Activated T-helper 17 cell treated with anti-CD3 and anti-CD28 coated beads, Interleukin-2, amount 50 U/mL, for 72 hours (primary cell): ENCODE measurements at places on chromosomes 13 and 19.
A peak's percentile ranks its signal among the peaks of the same experiment; 100 is the strongest.

DNA sequence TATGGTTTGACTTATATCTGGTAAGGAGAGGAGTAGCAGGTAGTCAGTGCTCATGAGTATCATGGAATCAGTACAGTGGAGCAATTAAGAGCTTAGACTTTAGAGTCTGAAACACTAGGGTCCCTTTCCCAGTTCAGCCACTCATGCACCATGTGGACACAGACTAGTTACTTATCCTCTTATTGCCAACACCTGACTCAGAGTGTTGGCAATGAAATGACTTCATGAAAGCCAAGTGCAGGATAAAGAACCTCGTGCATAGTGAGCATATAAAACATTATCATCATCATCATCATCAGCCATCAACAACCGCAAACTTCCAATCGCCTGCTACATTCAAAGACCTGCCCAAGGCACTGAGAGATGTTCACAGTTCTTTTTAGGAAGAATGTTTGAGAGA lies 164.2 kb downstream of the FOXO1 start:
- no peak for ATAC-seq

DNA sequence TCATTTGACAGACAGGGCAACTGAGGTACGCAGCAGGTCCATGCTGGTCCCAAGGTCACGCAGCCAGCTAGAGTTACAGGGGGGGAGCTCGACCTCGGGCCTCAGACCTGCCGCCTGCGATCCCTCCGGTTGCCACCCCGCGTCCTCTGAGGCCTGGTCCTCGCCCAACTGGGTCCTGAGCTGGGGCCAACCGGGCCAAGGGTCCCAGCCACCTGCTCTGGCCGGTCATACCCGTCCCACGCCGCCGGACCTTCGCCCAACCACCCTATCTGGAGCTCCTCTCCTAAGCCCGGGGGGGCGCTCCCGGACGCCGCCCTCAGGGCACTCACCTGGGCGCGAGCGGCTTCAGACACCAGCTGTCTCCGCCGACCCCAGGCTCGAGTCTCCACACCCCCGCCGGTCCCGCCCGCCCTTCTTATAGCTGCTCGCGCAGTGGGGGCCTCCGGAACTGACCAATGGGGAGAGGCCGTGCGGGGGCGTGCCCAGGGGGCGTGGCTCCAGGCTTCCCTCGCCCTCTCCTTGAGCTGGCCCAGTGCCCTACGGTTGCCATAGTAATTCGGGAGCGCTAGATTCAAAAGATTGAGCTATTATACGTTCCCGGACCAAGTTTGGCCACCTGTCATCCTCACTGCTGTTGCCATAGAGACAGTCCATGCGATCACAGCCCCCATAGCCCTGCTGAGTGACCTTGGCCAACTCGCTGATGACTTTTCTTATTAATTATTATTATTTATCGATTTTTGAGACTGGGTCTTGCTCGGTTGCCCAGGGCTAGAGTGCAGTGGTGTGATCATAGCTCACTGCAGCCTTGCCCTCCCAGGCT lies at the start of gene PLIN5:
Gene PLIN5 (minus strand): TSS at position 389 of the 823 bp plus-strand sequence. CDS start 1,150 bp downstream, outside the sequence.
- ATAC-seq: peak; percentile 29

DNA sequence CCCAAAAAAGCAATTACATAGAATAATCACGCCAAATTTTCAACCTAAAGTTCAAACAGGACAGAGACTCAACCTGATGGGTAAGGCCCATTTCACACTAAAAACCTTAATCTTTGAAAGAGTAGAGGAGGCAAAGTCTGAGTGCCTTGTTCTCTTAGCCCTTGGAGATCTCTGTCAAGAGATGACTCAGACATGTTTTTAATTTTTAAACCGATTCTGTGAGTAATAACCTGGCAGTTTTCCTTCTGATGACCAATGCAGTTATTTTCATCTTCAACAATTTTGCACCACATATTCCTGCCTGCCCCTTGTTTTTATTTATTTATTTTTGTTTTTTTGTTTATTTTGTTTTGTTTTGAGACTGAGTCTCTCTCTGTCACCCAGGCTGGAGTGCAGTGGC lies 11.5 kb upstream of the TNFSF9 start:
- peak; percentile 27 for ATAC-seq

DNA sequence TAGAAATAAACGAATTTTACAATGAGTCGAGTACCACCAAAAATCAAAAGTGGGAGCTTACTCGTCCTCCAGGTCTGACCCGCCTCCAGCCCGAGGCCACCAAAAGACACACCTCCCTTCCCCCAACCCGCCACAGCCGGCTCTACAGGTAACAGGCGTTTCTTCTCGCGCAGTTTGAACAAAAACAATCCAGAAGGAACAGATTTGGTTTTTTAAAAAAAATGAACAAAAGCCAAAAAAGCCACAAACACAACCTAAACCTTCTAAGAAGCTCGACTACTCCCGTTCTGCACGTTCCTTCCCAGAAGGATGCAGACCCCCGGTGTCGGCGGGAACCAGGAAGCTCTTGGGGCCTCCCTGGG lies 671 bp downstream of the ZDHHC20 start:
- peak; percentile 47 for ATAC-seq

DNA sequence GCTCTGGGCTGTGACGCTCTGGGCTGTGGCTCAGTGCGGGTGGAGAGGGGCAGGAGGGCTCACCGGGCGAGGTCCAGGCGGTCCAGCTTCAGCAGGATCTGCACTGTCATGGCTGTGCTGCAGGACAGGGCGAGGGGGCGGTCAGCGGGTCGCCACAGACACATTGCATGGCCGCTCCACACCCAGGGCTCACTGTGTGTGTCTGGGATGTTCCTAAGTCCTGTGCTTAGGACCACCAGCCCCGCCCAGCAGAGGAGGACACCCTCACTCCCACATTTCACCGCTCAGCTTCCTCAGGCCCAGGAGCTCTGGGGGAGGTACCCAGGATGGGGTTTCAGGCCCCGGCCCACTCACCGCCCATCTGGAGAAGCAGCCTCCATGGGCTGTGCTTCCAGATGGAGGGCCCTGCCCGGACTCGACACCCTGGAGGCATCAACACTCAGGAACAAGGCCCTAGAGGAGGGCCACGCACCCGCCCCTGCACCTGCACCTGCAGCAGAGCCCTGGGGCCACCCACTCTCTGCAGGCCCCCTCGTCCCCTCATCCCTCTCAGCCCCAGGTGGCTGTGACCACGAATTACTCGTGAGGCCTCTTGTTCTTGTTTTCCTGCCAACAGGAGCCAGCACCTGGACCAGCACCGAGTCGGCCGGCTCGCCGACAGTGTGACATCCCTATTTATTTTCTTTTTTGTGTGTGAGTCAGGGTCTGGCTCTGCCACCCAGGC lies 9.7 kb upstream of the CERS1 start:
- ATAC-seq: no peak

DNA sequence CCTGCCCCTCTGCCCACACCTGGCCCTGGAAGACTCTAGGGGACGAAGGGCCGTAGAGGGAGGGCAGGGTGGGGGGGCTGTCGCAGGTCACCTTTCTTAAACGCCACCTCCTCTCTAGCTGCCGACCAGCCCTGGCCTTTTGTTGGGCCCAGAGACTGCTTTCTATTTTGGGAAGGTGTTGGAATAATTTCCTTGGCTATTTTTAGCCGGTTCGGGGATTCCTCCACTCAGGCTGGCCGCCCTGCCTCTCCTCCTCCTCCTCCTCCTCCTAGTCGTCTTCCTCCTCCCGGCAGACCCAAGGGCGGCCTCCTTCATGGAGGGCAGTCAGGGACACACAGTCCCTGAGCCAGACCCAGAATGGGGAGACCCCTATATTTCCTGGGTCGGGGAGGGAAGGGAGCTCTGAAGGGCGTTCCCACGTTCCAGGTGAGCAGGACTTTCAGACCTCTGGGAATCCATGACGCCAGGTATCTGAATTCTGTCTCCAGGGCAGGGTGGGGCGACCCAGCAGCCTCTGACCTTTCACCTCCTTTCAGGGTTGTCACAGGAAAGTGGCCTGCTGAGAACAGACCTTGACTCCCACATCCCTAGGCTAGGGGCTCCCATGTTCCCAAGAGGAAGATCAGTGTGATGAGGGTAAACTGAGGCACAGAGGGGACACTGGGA lies 19.9 kb downstream of the GADD45B start:
- ATAC-seq: no peak

DNA sequence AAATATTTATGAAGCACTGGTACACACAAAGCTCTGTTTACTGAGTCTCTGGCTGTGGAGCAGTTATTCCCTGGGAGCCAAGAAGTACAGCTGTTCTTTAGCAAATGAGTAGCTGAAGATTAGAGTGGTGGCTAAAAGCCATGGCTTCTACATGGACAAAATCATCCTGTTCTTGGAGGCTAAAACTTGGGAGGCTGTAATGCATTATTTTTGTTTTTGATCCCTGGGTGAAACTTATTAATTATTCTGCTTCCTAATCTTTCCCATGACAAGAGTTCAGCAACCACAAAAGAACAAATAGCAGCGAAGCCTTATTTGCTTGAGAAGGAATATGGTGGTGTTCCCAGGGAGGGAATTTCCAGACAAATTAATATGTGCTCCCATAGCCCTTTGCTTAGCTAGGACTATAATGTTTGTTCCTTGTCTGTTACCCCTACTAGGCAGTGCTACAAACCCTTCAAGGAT lies 109.5 kb downstream of the DCT start:
- no peak for ATAC-seq

DNA sequence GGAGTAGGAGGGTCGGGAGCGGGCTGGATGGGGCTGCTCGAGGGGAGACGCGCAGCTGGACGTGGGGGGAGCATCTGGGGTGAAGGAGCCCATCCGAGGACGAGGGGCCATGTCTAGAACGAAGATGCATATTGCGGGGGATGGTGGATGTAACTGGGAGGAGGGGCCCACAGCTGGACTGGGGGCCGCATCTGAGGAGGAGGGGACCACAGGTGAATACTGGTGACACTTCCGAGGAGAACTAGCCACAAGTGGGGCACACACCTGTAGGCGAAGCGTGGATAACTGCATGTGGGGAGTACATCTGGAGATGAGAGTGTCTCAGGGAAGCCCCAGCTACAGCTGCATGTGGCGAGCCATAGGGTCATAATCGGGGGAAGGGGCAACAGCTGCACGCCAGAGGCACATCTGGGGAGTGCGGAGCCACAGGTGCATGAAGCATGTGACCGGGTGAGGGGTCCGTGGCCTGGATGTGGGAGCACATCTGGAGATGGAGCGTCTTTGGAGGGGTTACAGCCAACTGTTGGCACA lies 402 bp downstream of the ZSWIM9 start:
- ATAC-seq: peak; percentile 2

DNA sequence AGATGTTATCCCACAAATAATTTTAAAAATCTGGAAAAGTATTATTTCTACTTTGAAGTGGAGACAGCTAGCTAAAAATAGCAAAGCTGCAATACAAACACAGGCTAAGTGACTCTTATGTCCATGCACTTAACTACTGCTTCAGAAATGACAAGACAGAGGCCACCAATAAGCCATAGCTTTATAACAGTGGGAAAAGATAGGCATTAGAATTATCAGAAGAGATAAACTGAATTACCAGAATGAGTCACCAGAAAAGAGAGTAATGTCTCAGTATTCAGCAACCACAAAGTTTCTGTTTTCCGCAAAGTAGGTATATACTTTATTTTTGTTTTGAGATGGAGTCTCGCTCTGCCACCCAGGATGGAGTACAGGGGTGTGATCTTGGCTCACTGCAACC lies 17.1 kb downstream of the CLN5 start:
- peak; percentile 92 for ATAC-seq

DNA sequence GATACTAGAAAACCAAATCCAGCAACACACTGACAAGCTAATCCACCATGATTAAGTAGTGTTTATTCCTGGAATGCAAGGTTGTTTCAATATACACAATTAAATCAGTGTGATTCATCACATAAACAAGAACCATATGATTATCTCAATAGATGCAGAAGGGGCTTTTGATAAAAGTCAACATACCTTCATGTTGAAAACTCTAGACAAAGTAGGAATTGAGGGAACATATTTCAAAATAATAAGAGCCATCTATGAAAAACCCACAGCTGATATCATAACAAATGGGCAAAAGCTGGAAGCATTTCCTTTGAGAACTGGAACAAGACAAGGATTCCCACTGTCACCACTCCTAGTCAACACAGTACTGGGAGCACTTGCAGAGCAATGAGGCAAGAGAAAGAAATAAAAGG lies 213.6 kb upstream of the CSNK1A1L start:
- ATAC-seq: no peak

- peak; percentile 82 for ATAC-seq
These were observed 127.6 kb upstream of the RFC3 start for GRCh38 chr13:33690354-33690753.

GRCh38 chr19:34066007-34066643 lies 106.2 kb upstream of the LSM14A start:
- no peak for ATAC-seq

GRCh38 chr13:86579662-86580061 lies 780.4 kb upstream of the SLITRK6 start:
- ATAC-seq: no peak

DNA sequence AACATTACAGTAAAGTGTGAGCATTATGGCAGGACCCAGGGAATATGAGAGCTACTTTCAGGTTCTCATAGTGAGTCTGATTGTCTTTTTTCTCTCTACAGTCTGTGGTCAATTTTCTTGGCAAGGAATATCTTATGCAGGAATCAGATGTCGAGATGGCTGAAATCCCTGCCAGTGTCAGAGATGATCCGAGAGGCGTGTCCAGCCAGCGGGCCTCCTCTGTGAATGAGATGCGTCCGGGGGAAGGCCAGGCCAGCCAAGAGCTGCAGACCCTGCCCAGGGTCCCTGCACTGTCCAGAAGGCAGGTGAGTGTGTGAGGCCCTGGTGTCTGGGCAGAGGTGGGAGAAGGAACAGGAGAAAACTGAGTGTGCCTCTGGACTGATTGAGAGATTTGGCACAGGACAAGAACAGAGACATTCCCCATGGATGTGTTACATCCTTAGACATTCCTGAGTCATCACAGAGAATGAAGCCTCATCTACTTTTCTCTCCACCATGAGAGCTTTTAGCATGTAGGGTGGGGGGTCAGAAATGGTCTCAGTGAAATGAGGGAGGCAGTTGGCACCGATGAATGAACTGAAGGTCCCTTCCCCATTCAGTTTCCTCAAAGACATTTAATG lies 27.3 kb upstream of the EDDM13 start:
- ATAC-seq: no peak

DNA sequence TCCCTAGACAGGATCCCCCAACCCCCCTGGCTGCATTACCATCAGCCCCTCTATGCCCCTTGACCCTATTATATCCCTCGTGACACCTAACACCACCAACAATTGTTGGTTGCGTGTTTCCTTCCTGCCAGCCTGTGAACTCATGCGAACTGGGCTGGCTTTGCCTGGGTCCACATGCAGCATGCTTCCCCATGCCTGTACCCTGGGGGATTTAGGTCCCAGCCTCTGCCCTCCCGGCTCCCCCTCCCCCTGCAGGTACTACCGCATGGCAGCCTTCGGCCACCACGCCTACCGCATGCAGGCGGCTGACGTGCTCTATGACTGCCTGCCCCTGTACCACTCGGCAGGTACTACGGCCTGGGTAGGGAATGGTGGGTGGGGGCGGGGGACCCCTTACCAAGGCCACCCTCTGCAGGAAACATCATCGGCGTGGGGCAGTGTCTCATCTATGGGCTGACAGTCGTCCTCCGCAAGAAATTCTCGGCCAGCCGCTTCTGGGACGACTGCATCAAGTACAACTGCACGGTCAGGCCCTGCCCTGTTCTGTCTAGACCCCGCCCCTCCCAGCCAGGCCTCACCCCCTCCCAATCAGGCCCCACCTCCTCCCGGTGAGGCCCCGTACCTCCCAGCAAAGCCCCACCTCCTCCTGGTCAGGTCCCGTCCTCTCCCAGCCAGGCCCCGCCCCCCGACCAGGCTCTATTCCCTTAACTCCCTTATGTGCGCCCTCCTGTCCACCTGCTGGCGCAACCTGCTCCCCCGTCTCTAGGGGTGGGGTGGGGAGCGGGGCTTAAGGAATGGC lies 18.5 kb downstream of the SLC27A1 start:
- peak; percentile 95 for ATAC-seq
